Endothelial cell of umbilical vein (primary cell): ENCODE measurements at places on chromosomes 5 and 9. TPM values are rescaled to one million over a fixed set of nuclear protein-coding genes. Genes with fewer than 3 reads are reported as not detected.
A peak's percentile ranks its signal among the peaks of the same experiment; 100 is the strongest.

DNA sequence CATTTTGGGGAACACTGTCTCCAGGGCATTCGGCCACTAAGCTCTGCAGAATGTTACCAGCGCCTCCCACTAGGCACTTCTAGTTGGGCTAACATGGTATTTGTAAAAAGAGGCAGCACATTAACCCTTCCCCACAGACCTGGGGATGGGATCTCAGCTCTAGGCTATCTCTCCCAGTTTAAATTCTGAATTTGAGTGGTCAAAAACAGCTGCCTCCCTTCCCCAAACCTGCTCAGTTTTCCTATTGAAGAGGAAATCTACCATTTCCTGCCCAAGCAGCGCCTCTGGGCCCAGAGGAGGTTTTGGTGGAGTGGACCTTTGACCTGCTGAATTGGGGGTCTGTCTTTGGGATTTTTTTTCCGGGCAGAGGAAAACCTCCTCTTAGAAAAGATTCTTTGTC, 53.2 kb downstream of the ENC1 start:
- H3K27ac ChIP-seq: peak overlapping the region; percentile 79
- H3K4me1 ChIP-seq: peaks cover 33% of the 10 kb centered on the region
- no peaks in the 10 kb centered on the region for H3K27me3 ChIP-seq
- no peaks in the 10 kb centered on the region for H3K36me3 ChIP-seq
- no peak for DNase-seq

GRCh38 chr5:151718153-151718552, 31.4 kb upstream of the SPARC start:
- H3K27me3 ChIP-seq: no peaks in the 10 kb centered on the region
- no peak overlapping the region for H3K27ac ChIP-seq
- no peaks in the 10 kb centered on the region for H3K4me1 ChIP-seq
- no peaks in the 10 kb centered on the region for H3K36me3 ChIP-seq

CEP72 gene
- polyA plus RNA-seq: 2.5 and 2.9 TPM in 2 replicates

GRCh38 chr5:97067296-97067850, 75.0 kb downstream of the LIX1 start:
- no peak overlapping the region for H3K4me3 ChIP-seq
- H3K27ac ChIP-seq: no peak overlapping the region
- no peaks in the 10 kb centered on the region for H3K4me1 ChIP-seq
- no peak for DNase-seq

GRCh38 chr5:157387683-157388093, 72.3 kb upstream of the NIPAL4 start:
- peak; percentile 85 for DNase-seq
- H3K36me3 ChIP-seq: no peaks in the 10 kb centered on the region
- no peak overlapping the region for H3K4me3 ChIP-seq
- no peaks in the 10 kb centered on the region for H3K27me3 ChIP-seq
- H3K27ac ChIP-seq: peak overlapping the region; percentile 88

DCAF12 gene
- polyA plus RNA-seq: 26.0 and 26.2 TPM in 2 replicates

DNA sequence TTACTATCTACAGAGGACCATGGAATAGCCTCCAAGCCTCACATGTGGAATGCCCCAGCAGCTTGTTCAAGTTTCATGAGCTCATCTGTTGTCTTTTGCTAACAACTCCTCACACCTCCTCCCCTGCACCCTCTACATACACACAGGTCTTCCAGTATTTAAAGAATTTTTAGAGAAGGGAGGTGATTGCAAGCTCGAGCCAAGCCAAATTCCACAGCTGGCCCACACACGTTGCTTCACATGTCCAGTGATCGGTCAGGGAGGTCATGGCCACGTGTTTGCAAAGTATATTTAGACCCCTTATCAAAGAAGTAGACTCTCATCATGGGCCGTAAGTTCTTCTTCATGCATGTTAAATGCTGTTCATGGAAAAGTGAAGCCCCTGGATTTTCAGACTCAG, 281.7 kb downstream of the OSTF1 start:
- no peak overlapping the region for H3K4me3 ChIP-seq
- no peaks in the 10 kb centered on the region for H3K4me1 ChIP-seq
- no peaks in the 10 kb centered on the region for H3K36me3 ChIP-seq
- no peak overlapping the region for H3K27ac ChIP-seq
- no peaks in the 10 kb centered on the region for H3K27me3 ChIP-seq

GRCh38 chr9:281741-282645, 67.3 kb downstream of the DOCK8 start:
- H3K27ac ChIP-seq: no peak overlapping the region
- no peaks in the 10 kb centered on the region for H3K27me3 ChIP-seq
- H3K4me1 ChIP-seq: no peaks in the 10 kb centered on the region
- H3K36me3 ChIP-seq: no peaks in the 10 kb centered on the region
- H3K4me3 ChIP-seq: no peak overlapping the region

CD72 gene
- 0.39 TPM in 1 of 2 replicates, not detected in the other for polyA plus RNA-seq

DNA sequence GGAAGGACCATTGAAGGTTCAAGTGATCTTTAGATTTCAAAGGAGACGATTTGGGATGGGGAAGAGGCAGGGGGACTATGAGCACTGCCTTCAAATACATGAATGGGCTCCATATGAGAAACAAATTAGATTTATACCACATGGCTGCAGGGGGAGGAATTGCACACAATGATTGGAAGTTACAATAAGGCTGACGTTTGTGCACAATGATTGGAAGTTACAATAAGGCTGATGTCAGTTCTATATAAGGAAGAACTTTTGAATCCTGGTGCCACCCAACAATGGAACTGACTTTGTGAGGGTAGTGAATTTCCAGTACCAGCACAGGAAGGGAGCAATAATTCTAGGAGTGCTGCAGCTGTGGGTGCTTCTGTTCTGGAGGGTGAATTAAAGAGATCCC, 95.7 kb upstream of the PTGER4 start:
- no peaks in the 10 kb centered on the region for H3K4me1 ChIP-seq
- no peak overlapping the region for H3K4me3 ChIP-seq
- no peaks in the 10 kb centered on the region for H3K36me3 ChIP-seq
- DNase-seq: no peak
- H3K27me3 ChIP-seq: no peaks in the 10 kb centered on the region

FOXD4L4 gene
- not detected in 2 replicates for polyA plus RNA-seq

LHFPL2 gene
- polyA plus RNA-seq: 9.3 and 9.6 TPM in 2 replicates

GABRA6 gene
- polyA plus RNA-seq: not detected in 2 replicates

LCNL1 gene
- polyA plus RNA-seq: not detected in 2 replicates

FRMPD1 gene
- polyA plus RNA-seq: not detected in 2 replicates

DNA sequence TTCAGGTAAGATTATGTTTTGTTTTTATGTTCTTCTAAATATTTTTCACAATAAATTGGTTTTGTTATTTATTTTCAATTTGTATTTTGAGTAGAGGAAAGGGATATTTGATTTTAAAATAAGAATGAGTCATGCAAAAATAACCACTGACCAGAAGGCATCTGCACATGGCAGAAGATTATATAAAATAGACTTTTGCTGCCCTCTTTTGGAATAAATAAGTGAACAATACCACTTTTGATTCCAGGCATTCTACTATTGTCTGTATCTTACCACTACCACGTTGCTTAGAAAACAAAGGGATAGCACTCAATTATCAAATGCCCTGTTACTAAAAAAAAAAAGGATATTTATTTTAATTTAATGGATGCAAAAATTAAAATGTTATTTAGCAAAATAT, 227.3 kb upstream of the ITGA1 start:
- H3K27me3 ChIP-seq: no peaks in the 10 kb centered on the region
- peak; percentile 14 for DNase-seq
- H3K4me1 ChIP-seq: no peaks in the 10 kb centered on the region
- H3K4me3 ChIP-seq: no peak overlapping the region
- H3K27ac ChIP-seq: no peak overlapping the region
- H3K36me3 ChIP-seq: no peaks in the 10 kb centered on the region

DNA sequence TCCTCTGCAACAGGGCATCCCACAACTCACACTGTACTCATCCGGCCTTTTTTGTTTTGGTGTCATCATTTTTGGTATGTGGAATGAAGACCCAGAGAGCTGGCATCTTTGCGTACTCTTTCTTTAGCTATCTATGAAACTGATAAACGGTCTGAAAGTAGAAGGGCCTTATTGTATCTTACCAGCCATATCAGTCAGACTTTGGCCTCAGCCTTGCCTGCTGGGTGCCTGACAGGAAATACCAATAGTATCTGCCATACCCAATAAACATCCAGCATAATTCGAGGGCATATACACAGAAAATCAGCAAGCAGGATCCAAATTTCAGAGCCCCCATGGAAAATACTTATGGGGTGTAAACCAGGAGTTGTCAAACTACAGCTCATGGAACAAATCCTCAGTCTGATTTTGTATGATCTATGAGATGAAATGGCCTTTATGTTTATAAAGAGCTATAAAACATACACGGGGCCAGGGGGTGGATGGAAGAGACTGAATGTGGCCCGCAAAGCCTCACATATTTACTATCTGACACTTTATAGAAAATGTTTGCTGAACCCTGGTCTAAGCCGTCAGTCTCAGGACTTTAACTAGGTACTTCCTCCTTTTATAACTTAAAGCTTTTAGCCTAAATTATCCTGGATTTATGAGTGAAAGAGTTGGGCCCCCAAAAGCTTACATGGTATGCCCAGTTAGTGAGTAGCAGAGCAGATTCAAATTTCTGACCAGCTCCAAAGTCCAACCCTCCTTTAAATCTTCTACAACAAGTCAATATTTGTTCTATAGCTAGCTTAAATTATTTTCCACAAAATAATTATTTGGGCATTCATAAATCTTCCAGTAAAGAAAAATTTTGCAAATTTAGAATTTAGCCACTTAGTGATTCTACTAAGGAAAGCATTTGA, 308.0 kb upstream of the PUM3 start:
- H3K27ac ChIP-seq: no peak overlapping the region
- no peaks in the 10 kb centered on the region for H3K27me3 ChIP-seq
- H3K4me3 ChIP-seq: no peak overlapping the region
- H3K4me1 ChIP-seq: no peaks in the 10 kb centered on the region
- H3K36me3 ChIP-seq: no peaks in the 10 kb centered on the region

- no peaks in the 10 kb centered on the region for H3K36me3 ChIP-seq
- H3K27ac ChIP-seq: no peak overlapping the region
- DNase-seq: no peak
These were observed 190.8 kb upstream of the BRINP1 start for GRCh38 chr9:119559986-119560385.

LCN2 gene
- not detected in 2 replicates for polyA plus RNA-seq

GRCh38 chr5:90558344-90559192, at the start of gene ADGRV1:
Gene ADGRV1, plus strand, starts transcription at chr5:90558797. Its CDS starts 99 bp downstream, at chr5:90558896.
- peaks cover 86% of the 10 kb centered on the region for H3K27me3 ChIP-seq
- peak within 1 kb of the TSS; percentile 23 for H3K4me3 ChIP-seq
- DNase-seq: peak; percentile 12
- H3K4me1 ChIP-seq: no peaks in the 10 kb centered on the region
- no peaks in the 10 kb centered on the region for H3K36me3 ChIP-seq

DNA sequence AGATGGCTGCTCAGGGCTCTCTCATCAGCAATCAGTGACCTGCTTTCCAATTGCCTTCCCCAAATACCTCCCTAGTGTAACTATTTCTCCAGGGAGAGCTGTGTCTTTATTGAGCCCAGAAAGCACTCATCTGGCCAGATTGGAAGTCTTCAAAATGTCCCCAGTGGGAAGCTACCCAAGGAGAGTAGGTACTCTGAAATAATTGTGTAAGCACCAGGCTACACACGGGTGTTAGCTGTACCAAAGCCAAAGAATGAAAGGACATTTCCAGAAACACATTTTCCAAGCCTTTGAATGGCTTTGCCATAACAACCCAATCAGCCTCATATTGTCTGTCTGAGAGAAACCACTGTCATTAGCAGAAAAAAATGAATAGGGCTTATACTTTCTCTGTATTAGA, 318.8 kb downstream of the FAM170A start:
- no peaks in the 10 kb centered on the region for H3K27me3 ChIP-seq
- H3K36me3 ChIP-seq: no peaks in the 10 kb centered on the region
- H3K4me1 ChIP-seq: no peaks in the 10 kb centered on the region

SMIM33 gene
- not detected in 2 replicates for polyA plus RNA-seq

DNA sequence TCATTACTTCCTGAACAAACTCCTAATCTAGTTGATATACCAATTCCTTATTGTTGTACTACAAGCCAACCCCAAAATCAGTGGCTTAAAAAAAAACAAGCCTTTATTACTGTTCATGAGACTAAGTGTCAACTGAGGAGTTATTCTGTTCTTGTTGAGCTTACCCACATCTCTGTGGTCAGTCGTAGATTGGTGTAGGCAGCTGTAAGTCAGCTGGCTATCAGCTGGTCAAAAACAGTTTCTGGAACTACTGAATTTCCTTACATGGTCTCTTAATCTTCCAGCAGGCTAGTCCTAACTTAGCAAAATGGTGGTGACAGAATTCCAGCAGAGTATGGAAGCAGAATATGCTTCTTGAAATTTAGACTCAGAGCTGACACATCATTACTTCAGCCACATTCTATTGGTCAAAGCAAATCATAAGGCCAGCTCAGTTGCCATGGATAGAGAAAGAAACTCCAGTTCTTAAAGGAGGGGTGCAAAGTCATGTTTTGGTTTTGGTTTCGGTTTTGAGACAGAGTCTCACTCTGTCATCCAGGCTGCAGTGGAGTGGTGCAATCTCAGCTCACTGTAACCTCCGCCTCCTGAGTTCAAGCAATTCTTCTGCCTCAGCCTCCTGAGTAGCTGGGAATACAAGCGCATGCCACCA, 386.1 kb upstream of the MPDZ start:
- H3K27ac ChIP-seq: no peak overlapping the region
- no peak for DNase-seq
- no peaks in the 10 kb centered on the region for H3K27me3 ChIP-seq
- no peaks in the 10 kb centered on the region for H3K36me3 ChIP-seq
- no peaks in the 10 kb centered on the region for H3K4me1 ChIP-seq
- no peak overlapping the region for H3K4me3 ChIP-seq

GRCh38 chr5:151703227-151703626, 16.5 kb upstream of the SPARC start:
- no peak for DNase-seq
- H3K27me3 ChIP-seq: no peaks in the 10 kb centered on the region
- H3K27ac ChIP-seq: no peak overlapping the region

GRCh38 chr9:15211815-15212495, 95.1 kb downstream of the TTC39B start:
- no peak overlapping the region for H3K4me3 ChIP-seq
- no peaks in the 10 kb centered on the region for H3K27me3 ChIP-seq
- no peaks in the 10 kb centered on the region for H3K4me1 ChIP-seq
- H3K36me3 ChIP-seq: no peaks in the 10 kb centered on the region
- H3K27ac ChIP-seq: no peak overlapping the region

DNA sequence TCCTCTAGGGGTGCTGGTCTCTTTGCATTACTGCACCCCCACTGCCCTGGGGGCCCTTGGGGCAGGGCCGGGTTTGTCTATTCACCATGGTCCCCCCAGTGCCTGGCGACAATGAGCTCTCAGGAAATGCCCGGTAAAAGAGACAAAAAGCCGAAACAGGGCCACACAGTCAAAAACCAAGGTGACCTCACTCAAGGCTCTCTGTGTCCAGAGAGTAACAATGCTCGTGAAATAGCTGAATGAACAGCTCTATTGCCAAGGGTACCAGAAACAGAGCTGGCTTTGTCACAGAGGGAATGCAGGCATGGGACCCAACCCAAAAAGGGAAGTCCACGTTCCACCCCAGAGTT, 16.0 kb downstream of the SH3PXD2B start:
- H3K4me1 ChIP-seq: peaks cover 20% of the 10 kb centered on the region
- no peak overlapping the region for H3K4me3 ChIP-seq
- no peak for DNase-seq
- H3K27me3 ChIP-seq: no peaks in the 10 kb centered on the region

- H3K36me3 ChIP-seq: no peaks in the 10 kb centered on the region
- no peaks in the 10 kb centered on the region for H3K27me3 ChIP-seq
- H3K27ac ChIP-seq: no peak overlapping the region
- no peaks in the 10 kb centered on the region for H3K4me1 ChIP-seq
- H3K4me3 ChIP-seq: no peak overlapping the region
These were observed 232.1 kb upstream of the PCSK5 start for GRCh38 chr9:75658301-75658905.

LRRC19 gene
- polyA plus RNA-seq: not detected in 2 replicates

STK32A gene
- not detected in 2 replicates for polyA plus RNA-seq

SHISAL2B gene
- not detected in 2 replicates for polyA plus RNA-seq
